Activated T-cell treated with anti-CD3 and anti-CD28 coated beads, Interleukin-2, amount 50 U/mL, for 1 hour (primary cell): ENCODE measurements at places on chromosomes 2 and 18.

- no peak for DNase-seq
Observed at GRCh38 chr2:181818840-181819239, 72.7 kb upstream of the ITPRID2 start.

DNA sequence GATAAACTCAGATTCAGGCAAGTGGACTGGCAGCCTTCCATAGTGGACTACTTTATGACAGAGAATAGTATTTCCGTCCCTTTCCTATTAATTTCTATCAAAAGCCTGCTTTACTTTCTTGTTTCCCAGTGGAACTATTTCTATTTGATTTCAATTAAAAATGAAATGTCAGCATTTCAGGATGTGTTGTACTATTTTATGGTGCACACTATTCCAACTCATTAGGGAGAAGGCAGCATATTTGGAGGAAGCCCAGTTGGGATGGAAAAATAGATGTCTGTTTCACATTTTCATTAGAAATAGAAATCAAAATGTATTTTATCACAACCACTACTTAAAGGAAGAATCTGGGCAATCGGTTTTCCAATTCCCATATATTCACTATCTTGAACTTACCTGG lies 37.9 kb upstream of the TCF4 start:
- no peak for DNase-seq

- no peak for DNase-seq
Observed at GRCh38 chr18:35803551-35803950, 168.9 kb upstream of the RMP24 start.

GRCh38 chr18:12837747-12838146 lies 46.3 kb downstream of the PTPN2 start:
- no peak for DNase-seq

GRCh38 chr18:33694593-33694992 lies 116.6 kb downstream of the ASXL3 start:
- DNase-seq, result no peak

GRCh38 chr18:7025194-7025593 lies 92.4 kb downstream of the LAMA1 start:
- DNase-seq, result no peak

GRCh38 chr2:148903979-148904378 lies 29.0 kb downstream of the KIF5C start:
- DNase-seq, result no peak

DNA sequence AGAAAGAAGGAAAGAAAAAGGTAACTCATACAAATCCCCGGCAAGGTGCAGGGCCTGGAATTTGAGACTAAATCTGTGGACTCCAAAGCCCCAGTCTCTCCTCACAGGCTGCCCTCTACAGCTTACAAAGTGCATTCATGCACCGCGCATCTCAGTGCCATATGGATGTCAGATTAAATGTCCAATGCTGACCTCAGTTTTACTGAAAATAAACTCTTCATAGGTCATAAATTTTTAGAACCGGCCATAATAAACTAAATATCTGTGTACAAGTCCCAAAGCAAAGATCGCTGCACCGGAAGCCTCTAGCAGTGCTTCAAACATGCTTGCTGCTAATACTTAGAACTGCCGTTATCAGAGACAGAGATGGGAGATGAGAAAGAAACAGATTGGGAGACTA lies 17.7 kb downstream of the ST6GAL2 start:
- no peak for DNase-seq

DNA sequence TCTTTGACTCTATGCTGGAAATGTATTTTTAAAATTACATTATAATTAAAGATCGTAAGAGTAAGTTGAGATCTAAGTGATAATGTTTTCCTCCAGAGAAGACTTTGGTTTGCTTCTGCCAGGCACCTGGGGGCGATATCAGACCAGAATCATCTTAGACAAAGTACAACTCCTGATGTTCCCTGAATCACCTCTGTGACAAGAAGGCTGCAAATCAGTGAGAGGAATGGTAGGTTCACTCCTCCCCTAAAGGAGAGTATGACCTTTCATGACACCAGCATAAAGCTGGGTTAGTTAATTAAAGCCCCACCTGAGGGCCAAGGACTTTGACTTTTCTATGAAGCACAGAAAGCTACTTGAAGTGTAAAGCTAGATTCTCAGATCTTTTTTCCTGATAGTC lies 114.4 kb upstream of the DTNA start:
- DNase-seq, result no peak

DNA sequence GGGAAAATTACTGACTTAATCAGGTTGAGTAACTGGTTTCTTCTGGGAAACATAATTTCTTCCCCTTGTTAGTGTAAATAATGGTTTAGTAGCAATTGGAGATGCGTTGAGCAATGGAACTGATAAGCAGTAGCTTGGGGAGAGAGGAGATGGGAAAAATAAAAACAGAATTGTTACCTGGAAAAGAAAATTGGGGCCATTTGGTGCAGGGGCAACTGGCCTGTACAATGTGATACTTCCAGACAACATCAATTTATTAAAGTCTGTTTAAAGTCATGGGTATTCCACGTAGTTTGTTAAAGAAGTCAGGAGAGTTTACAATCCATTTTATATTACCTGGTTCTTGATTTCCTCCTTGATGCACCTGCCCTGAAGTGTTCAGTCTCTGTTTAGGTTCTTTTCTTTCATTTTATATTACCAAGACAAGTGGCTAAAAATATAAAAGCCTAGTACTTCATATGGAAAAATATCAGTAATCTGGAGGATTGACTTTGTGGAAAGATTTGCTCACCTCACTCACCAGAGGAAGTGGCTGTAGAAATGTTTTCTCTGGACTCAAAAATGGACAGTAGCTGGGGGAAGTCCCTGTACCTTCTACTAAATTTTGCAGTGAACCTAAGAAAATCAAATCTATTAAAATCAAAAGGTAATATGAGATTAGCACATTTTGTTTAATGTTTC lies 161.0 kb downstream of the DDX1 start:
- DNase-seq, result no peak

- peak; percentile 63 for DNase-seq
Observed at GRCh38 chr2:234368861-234369261, 128.0 kb downstream of the ARL4C start.

- DNase-seq, result no peak
Observed at GRCh38 chr18:68461481-68462018, 253.4 kb downstream of the TMX3 start.

DNA sequence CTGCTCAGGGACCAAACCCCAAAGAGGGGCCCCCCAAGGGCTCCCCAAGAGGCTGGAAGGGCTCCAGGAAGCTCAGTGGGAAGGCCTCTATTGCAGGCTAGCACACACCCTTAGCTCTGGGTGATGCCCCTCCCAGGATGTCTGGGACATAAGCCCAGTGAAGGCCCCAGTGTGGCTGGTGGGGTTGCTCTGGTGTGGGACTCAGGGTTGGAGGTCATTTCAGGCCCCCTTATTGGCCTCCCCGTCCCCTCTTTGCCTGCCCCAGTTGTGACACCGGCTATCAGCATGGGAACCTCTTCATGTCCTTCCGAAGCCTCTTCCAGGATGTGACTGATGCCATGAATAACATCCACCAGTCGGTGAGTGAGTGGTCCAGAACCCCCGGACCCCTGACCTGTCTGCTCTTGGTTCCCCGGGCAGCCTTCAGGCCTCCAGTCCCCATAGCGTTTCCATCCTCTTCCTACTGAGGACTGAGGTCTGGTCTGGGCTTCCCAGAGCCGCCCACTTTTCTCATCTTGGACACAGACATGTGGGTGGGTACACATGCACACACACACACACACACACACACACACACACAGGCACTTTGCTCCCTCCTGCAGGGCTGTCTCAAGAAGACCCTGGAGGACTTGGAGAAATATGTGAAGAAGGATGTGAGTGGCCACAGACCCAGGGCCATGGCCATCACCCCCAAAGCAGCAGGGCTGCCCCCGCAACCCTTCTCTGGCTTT lies 2.2 kb downstream of the NT5DC4 start:
- DNase-seq, result no peak

DNA sequence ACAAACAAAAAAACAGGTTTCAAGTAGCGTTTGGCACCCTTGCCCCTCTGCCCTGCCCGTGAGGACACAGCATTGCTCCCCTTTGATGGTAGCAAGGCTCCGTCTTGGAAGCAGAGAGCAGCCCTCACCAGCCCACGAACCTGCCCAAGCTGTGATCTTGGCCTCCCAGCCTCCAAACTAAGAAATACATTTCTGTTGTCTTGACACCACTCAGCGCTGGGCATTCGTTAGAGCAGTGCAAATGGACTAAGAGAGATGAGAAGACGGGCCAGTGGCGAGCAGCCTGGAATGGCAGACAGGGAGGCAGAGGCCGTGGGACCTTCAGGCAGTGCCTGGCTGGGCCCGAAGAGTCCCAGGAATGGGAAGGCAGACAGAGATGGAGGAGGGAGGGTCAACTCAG lies 109.8 kb downstream of the SH3BP4 start:
- no peak for DNase-seq

GRCh38 chr2:162211732-162212131 lies 31.5 kb downstream of the FAP start:
- DNase-seq, result no peak
